Occipital lobe (tissue), 3 donors: ENCODE measurements at places on chromosomes 16 and 17.

DNA sequence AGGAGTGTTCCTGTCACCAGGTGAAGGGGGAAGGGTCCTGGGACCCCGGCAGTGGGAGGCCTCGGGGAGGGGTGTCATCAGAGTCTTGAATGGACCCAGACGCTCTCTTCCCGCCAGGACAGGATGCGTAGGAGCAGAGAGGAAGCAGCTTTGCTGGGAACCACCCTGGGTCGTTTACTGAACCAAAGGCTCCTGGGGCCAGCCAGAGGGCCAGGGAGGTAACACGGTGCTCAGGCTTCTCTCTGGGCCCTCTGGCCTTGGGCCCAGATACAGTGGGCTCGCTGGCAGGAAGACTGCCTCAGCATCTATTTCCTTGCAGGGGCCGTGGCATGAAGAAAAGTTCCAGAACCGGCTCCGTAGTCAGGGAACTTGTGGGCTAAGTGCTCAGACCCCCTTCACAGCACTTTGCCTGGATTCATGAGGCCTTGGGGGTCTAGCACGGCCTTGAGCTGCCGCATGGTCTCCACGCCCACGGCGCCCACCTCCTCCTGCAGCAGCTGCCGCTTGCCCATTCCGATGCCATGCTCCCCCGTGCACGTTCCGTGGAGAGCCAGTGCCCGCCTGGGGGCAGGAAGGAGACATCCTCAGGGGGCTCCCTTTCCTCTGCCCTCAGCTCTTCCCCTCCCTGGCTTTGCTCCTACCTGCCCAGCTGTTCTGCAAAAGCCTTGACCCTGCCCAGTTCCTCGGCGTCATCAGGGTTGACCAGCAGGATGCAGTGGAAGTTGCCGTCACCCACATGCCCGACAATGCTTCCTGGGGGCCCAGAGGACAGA is 4.4 kb downstream of the LDHD start:
- no peak for DNase-seq

GRCh38 chr17:29591146-29591736 is 1.7 kb upstream of the ANKRD13B start:
- peak; percentile 59 for DNase-seq

GRCh38 chr16:5319799-5320198 is 222.2 kb upstream of the EEF2KMT start:
- DNase-seq, result no peak

- DNase-seq, result no peak
These were observed 6.9 kb upstream of the SNF8 start for GRCh38 chr17:48951572-48951971.

DNA sequence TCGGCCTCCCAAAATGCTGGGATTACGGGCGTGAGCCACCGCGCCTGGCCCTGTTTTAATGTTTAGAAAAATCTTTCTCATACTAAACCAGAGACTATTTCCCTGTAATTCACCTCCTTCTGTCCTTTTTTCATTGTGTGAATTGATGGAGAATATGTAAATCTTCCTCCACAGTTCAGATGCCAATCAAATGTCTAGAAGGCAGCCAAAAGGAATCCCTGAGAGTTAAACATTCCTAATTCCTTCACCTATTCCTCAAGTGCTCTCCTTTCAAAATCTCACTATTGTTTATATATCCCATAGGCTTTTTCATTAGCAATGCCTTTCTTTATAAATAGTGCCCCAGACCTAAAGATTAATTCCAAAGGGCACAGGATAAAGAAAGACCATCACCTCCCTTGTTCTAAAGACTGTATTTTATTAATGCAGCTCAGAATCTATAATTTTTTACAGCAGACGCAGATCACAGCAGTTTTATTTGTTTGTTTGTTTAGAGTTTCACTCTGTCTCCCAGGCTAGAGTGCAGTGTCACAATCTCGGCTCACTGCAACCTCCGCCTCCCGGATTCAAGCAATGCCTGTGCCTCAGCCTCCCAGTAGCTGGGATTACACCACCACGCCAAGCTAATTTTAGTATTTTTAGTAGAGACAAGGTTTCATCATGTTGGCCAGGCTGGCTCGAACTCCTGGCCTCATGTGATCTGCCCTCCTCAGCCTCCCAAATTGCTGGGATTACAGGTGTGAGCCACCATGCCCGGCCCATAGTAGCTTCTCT is 30.5 kb downstream of the COPZ2 start:
- no peak for DNase-seq

GRCh38 chr16:5527817-5528216 is 430.2 kb upstream of the EEF2KMT start:
- DNase-seq, result no peak

DNA sequence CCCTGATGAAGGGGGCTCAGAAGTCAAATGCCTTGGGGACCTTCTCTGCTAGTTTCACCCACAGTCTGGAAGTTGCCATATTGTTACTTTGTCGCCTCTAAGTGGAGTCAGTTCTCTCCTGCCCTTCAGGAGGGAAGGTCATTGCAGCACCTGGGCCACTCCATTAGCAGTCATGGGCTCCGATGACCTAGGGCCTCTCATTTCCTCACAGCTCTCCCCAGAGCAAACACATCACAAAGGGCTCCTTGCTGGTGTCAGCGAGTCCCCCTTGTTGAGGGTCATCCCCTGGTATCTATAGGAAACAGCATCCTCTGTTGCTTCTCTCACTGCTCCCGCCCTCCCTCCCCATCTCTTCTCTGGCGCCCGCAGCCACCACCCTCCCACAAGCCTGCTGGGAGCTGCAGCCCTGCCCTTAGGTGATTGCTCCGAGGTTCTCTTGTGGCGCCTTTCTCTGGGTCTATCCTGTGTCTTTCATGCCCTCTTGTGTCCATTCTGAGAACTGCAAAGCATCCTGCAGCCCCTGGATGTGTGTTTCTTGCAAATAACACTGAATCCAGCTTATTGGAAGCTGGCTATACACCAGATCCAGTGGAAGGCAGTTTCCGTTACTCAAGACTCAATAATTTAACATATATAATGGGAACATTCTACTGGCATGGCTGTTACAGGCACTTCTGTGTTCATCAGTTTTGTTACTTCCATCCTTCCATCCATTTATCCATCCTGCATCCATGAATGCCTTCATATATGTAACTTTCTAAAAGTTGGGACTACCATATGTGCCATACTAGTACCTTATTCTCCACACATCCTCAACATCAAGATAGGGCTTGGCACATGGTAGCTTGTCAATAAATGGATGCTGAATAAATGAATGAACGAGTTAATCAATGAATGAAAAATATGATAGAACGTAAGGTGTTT is 21.2 kb downstream of the PDILT start:
- peak; percentile 23 for DNase-seq
